ENCODE measurements at places on chromosomes 3 and 15.

- no peak for DNase-seq
Observed at GRCh38 chr15:49031804-49032203, 14.4 kb downstream of the SECISBP2L start.

DNA sequence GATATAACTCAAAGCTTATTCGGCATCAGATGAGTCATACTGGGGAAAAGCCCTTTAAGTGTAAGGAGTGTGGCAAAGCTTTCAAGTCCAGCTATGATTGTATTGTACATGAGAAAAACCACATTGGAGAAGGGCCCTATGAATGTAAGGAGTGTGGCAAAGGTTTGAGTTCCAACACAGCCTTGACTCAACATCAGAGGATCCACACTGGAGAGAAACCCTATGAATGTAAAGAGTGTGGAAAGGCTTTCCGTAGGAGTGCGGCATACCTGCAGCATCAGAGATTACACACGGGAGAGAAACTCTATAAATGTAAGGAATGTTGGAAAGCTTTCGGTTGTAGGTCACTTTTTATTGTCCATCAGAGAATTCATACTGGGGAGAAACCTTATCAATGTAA is 7.5 kb downstream of the ZNF621 start:
- DNase-seq = no peak

DNA sequence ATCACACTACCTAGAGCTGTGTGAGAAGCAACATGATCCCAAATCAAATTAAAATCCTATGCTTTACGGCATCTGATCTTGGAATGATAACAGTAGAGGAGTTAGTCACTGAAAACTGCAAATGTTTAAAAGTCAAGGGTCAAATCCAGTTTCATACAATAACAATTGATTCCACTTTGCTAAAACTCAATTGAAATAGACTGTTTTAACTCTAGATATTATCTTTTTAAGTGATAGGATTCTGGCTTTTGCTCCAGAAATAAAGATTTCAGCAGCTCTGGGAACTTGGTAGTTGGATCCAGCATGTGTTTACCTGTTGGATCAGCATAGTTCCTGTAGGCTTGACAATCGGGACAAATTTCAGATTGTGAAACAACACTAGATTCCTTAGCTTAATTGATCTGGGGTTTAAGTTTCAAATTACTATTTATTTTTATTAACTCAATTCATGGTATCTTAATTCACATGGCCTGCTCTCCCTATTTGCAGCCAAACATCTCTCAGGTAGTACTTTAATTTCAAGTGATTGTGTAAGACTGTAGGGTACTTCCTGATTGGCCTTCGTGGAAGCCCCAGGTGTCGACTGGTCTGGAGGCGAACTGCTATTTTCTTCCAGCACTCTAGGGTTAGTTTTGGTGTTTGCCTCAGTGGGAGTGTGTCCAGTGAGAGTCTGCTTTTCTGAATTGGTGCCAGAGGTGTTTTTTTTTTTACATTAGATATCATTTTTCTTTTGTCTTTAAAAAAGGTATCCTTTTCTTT is 16.6 kb downstream of the NFKBIZ start:
- no peak for DNase-seq

DNA sequence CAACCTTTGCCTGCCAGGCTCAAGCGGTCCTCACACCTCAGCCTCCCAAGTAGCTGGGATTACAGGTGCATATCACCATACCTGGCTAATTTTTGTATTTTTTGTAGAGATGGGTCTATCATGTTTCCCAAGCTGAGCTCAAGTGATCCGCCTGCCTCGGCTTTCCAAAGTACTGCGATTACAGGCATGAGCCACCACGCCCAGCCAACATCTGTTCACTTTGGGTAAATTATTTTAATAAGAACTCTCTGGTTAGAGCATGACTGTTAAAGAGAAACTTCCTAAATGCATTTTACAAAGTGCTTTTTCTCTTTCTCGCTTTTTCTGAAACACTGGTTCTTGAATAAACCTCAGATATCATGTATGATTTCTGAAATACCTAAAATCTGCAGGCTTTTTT is 172.5 kb downstream of the PTPRG start:
- DNase-seq = no peak

DNA sequence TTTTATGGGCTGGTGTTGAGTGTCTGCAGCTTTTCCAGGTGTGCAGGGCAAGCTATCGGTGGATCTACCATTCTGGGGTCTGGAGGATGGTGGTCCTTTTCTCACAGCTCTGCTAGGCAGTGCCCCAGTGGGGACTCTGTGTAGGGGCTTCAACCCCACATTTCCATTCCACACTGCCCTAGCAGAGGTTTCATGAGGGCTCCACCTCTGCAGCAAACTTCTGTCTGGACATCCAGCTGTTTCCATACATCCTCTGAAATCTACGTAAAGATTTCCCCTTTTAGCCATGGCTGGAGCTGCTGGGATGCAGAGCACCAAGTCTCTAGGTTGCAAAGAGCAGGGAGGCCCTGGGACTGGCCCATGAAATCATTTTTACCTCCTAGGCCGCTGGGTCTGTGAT is 11.6 kb downstream of the RFX7 start:
- DNase-seq = no peak

DNA sequence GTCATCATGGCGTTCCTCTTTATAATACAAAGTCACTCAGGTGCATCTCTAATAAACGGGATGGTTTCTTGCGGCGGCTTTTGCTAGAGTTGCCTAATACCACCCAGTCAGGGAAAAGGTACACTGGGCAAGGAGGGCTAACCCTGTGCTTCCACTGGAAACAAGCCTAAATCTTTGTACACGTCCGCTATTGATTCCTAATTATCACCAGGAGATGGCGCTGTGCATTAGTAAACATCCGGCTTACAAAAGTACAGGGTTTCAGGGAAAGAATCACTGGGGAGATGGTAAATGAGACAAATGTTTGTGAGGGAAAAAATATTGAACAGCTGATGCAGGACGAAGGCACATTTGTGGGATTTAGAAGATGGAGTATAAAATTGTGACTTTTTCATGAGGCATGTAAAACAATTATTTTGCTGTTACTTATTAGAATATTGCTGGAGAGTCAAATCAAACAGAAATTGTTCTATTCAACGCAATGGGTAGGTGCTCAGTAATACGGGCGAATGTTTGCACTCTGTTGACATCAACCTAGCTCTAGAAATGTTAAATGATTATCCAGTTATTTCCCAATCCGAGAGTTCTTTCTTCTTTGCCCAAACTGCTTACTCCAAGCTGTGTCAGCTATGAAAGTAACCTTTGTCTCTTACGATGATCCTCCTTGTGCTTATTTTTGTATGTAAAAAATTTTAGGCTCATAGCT is 50.6 kb downstream of the GMNC start:
- peak; percentile 69 for DNase-seq
